ENCODE measurements at places on chromosomes 1 and 21.

DNA sequence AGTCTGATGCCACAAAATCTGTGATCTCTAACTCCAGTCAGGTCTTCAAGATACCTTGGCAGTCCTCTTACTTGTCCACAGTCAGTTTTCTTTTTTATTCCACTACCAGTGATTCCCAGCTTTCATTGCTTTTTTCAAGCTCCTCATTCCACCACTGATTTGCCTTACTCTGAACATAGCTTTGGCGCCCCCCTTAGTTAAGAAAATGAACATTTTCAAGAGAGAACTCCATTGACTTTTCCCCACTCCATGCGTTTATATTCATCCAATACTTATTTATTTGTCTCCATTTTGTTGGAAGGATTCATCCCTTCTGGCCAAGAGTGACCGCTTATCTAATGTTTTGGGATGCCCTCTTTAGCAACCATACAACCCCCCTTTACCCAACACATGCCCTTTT lies 33.9 kb upstream of the IPO9 start:
- DNase-seq: peak; percentile 24

DNA sequence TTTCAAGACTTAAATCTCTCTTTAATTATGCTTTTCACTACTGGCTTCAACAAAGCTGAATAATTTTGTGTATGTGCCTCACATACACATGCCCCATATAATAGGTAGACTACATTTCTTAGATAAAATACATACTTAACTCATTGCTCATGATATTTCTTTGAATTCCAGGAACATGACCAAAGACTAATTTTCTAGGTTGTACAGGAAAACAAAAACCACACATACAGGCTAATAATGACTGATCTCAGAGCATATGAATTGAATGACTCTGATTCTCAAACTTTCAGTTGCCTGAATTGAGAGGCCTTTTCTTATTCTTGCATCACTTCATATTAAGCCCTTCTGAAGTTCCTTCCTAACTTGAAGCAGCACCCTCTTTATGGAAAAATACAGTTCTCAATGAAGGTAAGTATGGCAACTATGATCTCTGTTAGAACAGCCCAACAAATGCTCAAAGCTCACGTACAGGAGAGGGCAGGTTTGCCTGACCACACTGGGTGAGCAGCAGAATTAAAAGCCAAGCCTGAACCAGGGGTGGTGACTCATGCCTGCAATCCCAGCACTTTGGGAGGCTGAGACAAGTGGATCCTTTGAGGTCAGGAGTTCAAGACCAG lies 22.6 kb upstream of the UAP1 start:
- DNase-seq: no peak

- DNase-seq: no peak
Measured at GRCh38 chr1:6907201-6907600, 121.9 kb downstream of the CAMTA1 start.

DNA sequence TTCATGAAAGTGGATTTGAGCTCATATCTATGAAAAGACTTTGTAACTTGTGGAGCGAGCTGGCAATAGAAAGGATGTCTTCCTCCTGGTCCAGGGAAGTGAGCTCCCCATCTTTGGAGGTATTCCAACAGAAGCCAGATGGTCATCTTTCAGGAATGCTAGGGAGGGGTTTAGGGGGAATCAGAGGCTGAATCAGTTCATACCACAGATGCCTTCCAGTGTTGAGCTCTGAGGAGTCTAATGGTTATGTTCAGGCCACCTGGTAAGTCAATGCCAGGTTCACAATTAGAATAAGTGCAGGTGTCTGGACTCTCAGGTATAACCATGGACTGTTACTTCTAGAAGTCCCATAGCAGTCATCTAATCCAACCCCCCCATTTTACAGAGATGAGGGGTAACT lies 119.1 kb downstream of the ACTL8 start:
- DNase-seq: no peak

DNA sequence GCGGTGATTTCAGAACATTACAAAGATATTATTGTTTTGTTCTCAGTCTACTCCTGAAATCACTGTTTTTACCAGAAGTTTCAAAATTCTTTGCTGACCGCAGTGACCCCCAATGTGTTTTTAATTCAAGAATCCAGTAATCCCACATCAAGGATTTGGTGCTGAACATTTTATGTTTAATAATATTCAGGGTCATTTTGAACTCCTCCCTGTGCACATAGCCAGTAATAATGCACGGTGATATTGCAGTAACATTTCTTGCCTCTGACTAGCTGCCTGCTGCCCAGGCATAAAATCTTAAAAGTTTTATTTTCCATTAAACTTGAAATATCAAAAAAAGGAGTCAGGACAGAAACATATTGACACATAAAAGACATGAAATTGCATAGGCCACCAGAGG lies 443.4 kb upstream of the NCAM2 start:
- DNase-seq: no peak

DNA sequence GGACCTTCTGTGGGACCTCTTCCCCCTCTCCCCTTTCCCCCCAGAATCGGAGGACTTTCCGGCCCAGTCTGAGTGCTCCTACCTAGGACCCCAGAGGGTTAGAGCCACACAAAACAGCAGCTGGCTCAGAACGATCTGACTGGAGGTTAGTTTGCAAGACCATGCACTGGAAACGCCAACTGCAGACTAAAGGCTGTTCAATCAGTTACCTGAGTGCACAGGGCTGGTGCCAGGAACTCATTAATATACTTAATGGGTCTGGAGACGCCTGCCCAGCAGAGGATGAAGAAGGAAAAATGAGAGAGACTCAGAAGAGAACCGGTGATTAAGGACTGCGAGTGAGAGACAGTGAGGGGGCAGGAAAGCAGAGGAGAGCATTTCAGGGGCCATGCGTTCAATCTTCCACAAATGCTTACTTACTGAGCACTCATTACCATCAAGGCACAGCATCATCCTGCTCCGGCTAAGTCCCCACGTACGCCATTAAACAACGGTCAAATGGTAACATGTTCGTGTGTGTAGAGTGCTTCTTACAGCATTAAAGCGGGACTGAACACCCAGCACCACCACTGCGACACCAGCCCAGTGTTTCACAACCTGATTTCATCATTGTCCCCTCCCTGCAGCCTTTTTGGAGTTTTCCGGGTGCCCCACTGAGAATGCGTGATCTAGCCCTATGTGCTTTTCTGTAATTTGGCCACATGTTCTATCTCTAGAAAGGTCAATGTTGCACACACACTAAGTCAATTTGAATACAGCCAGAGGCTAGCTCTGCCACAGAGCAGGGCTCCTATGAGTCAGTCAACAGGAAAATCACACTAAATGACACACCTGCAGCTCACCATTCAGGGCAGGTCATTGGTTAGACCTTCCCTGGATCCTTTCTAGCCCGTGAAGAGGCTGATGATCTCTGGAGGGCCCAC lies 7.6 kb downstream of the ENO1 start:
- no peak for DNase-seq

- no peak for DNase-seq
Measured at GRCh38 chr21:45910548-45911221, 70.9 kb upstream of the COL6A1 start.

GRCh38 chr1:117642963-117643362 lies 37.1 kb downstream of the TENT5C start:
- DNase-seq: no peak

- DNase-seq: peak; percentile 87
Measured at GRCh38 chr1:96722161-96722922, 758 bp downstream of the PTBP2 start.

DNA sequence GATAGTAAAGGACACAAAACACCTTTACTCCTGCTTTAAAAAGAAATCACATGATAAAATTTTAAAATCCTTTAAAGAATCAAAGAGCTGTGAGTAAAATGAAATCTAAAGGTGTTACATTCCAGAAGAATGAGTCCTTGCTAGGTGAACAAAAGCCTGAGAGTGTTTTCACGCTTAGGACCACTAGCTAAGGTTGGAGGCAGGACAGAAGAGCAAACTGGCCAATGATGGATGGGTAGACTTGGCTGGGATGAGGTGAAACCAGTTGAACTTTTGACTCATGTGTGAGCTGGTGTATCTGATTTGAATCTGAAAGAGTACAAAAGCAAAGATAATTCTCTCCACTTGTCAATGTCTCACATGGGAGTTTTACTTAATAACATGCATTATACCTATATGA lies 35.1 kb downstream of the CATSPERE start:
- DNase-seq: no peak

- no peak for DNase-seq
Measured at GRCh38 chr1:68745011-68745410, 248.1 kb upstream of the DEPDC1 start.

DNA sequence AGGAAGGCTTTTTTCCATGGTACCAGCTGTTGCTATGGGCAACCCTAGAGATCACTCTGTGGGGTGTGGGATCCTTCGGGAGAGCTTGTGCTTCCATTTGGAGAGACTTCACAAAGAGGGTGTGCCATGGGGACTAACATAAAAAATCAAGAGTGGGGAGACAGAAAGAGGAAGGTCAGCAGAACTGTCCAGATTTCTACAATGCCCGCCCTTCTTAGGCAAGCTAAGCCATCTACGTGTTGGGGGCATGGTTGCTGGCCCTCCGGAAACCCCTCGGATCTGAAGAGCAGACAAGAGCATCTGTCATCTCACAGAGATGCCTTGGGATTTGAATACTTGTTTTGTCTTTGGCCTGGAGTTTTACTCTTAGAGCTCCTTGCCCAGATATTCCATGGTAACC lies 83.9 kb upstream of the ZNF648 start:
- no peak for DNase-seq

DNA sequence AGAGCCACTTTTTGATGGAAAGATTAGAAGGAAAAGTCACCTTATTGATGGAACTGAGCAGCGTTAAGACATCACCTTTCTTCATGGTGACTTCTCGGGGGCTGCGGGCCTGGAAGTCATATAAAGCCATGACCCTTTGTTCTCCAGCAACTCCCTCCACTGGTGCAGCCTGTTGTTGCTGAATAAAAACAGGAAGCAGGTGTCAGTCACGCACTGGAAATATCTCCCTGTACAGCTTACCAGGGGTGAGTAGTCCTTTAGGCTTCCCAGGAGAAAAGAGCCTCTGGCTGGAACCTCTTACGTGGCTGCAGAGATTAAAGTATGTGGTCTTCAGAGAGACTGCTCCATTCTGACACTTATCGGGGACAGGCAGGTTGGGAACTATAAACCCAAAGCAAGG lies 31.9 kb downstream of the SPTA1 start:
- no peak for DNase-seq

DNA sequence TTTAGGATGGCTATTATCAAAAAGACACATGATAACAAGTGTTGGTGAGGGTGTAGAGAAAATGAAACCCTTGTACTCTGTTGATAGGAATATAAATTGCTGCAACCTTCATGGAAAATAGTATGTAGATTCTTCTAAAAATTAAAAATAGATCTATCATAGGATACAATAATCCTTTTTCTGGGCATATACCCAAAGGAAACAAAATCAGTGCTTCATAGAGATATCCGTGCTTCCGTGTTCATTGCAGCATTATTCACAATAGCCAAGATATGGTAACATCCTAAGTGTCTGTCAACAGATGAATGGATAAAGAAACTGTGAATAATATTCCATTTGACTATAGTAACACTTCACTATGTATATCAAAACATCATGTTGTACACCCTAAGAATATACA lies 106.7 kb downstream of the MIS18A start:
- DNase-seq: no peak

DNA sequence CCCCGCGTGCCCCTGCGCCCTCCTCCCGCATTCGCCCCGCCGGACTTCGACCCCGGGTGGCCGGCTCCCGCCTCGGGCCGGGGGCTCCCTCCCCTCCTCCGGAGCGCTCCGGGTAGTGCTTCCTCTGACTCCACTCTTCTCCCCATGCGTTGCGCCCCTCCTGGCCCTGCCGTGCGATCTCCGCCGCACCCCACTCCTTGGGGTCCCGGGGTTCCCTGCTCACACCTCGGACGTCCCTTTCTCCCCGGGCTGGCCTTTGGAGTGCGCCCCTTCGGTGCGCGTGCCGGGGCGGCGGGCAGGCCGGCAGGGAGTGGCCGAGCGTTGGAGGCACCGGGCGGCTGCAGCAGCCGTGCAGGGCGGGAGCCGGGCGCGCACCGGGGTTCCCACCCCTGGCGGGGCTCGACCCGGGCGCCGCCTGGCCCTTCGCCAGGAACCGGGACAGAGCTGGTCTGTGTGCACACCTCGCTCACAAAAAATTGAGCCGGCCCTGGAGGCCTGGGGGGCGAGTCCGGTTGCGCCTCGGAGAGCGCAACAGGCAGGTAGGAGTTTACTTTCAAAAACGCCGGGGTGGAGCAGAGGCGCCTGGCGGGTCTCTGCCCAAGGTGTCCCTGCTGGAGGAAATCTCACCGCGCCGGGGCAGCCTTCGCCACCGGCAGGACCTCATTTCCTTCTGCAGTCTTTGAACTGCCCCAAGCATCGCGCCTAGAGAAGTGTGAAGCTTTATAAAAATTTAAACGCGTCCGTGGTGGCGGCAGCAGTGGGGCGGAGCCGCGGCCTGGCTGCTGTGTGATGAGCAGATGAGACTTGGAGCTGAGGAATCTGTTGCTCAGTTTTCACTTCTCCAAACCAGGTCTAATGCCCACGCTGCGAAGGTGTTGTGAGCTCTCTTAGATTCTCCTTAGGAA lies 650 bp downstream of the VANGL1 start:
- peak; percentile 89 for DNase-seq

DNA sequence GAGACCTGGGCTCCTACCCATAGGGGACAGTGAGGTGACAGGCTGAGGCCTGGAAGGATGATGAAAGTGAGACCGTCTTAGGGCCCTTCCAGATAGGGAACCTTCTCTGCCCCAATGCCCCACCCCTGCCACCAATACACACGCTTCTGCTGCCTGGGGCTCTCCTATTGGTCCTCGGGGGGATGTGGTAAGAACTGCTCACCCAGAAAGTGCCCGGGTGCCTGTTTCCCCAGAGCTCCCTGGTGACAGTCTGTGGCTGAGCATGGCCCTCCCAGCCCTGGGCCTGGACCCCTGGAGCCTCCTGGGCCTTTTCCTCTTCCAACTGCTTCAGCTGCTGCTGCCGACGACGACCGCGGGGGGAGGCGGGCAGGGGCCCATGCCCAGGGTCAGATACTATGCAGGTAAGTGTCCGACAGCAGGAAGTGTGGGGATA lies 948 bp downstream of the SEMA4A start:
- no peak for DNase-seq

DNA sequence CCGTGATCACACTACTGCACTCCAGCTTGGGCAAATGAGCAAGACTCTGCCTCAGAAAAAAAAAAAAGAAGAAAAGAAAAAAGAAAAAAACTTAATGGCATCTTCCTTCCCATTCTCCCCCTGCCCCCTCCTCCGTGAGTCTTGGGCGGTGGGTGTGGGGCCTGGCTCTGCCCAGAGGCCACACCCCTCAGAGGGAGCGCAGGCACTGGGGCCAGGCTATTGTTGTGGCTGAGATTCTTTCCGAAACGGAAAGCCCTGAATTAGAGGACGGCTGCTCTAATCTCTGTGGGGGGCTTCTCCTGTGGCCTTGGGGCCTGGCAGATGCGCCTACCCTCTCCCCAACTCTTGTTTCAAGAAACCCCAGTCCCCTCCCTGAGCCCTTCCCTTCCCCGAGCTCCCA lies 4.1 kb upstream of the FAM110D start:
- DNase-seq: peak; percentile 62

- DNase-seq: no peak
Measured at GRCh38 chr1:1427106-1427819, 6.2 kb upstream of the ANKRD65 start.

DNA sequence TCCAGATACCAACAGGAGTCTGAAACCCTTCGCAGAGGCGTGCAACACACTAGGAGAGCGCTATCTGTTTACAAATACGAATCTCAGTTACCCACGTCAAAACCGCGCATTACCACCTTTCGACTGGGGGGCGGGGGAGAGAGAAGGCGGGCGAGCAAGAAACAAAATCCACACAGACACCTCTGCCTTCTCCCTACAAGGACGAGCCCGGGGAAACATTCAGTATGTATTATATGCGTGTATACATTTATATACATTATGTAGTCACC lies 722 bp downstream of the TUT4 start:
- DNase-seq: peak; percentile 66

GRCh38 chr21:35927262-35927661 lies 133.1 kb downstream of the SETD4 start:
- peak; percentile 48 for DNase-seq

All from retina (tissue), 1 donor.